ENCODE measurements at places on chromosomes 6 and 20.
A peak's percentile ranks its signal among the peaks of the same experiment; 100 is the strongest.

DNA sequence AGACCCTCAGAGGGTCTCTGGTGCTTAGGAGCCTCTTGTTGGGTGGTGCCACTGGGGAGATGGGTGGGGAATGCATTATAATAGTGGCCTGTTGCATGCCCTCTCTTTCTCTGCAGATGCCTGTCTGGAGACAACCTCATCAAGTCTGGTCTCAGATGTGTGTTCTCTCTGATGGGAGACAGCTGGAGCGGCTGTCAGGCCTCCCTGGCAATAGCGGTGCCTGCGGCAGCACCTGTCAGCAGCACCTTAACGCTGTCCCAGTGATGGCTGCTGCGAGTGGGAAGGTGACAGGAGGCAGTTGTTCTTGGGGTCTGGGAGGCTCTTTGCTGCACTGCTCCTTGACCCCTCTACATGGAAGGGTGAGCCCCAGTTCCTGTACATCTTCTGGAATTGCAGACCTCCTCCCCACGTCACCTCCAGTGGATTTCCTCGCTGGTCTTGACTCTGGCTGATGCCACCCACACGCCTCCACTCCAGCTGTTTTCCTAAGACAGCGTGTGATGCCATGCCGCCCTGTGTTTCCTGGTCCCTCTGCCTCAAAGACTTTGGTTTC is 63.3 kb upstream of the BLCAP start:
- DNase-seq, result no peak

- DNase-seq, result no peak
Observed at GRCh38 chr6:2875359-2876191, 27.5 kb downstream of the SERPINB9 start.

- no peak for DNase-seq
Observed at GRCh38 chr6:169841251-169841650, 89.8 kb downstream of the ERMARD start.

- DNase-seq, result no peak
Observed at GRCh38 chr6:111329882-111330633, 153.0 kb downstream of the REV3L start.

- DNase-seq, result no peak
Observed at GRCh38 chr6:3534599-3534998, 77.7 kb upstream of the SLC22A23 start.

DNA sequence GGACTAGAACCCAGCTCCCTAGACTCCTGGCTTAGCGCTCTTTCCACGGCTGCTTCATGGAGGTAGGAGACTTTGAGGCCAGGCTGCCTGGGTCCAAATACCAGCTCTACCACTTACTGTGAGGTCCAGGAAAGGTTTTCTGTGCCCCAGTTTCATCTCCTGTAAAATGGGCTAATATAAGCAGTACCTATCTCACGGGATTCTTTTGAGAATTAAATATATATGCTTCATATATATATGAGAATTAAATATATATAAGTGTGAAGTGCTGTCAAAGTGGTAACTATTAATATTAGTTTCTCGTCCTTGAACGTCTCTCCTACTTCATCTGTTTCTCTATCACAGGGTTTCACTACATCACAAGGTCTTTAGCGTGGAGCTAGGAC is 10.2 kb upstream of the LY6G5C start:
- no peak for DNase-seq

GRCh38 chr20:61460261-61461052 is 208.4 kb downstream of the CDH4 start:
- no peak for DNase-seq

DNA sequence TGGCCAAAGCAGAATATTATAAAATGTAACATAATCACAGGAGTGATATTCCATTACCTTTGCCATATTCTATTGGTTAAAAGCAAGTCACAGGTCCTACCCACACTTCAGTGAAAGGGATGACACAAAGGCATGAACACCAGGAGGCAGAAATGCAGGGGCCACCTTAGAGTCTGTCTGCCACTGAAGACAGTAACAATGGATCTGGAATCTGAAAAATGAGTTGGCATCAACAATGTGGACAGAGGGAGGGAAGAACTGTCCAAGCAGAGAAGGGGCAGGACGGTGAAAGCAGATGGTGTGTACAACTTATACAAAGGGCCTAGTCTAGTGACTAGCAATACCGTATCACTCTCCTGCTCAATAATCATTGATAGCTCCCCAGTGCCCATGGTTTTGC is 6.6 kb upstream of the LPIN3 start:
- DNase-seq, result no peak

DNA sequence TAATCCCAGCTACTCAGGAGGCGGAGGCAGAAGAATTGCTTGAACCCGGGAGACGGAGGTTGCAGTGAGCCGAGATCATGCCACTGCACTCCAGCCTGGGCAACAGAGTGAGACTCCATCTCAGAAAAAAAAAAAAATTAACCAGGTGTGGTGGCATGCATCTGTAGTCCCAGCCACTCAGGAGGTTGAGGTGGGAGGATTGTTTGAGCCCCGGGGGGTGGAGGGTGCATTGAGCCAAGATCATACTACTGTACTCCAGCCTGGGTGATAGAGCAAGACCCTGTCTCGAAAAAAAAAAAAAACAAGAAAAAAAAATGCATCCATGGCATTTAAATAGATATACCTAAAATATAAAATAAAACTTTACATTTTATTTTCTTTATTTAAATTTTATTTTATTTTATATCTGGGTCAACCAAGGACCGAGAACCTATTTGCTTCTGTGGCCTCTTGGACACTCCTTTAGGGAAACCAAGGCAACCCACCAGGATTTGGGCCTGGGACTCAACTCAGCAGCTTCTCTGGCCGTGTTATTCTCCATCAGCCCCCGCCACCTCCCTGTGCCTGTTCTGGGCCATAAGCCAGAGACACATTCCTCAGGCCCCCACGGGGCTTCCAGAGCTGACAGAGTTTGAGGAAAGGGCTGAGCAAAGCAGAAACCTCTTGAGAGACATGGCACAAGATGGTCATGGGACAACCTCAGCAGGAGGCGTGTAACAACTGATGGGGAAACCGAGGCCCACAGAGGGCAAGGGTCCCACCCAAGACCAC is 6.2 kb downstream of the SNTA1 start:
- DNase-seq, result no peak

- DNase-seq, result no peak
Observed at GRCh38 chr20:41784209-41784958, 166.2 kb upstream of the CHD6 start.

DNA sequence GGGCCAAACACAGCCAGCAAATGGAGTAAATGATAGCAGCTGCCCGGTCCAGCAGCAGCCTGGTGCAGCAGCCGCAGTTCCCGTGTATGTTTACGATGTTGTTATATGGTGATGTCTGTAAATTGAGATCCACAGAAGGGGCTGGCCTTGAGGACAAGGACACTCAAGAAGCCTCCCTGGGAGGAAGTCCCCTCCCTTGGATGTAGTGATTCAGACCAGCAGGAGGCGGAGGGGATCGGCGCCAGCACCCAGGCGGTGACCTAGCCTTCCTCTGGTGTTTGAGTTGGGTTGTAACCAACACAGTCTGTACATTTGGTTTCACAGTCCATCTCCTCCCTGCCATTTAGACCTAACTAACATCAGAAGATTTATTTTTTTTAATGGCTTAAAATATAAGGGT is 187.8 kb downstream of the SYNDIG1 start:
- peak; percentile 21 for DNase-seq

DNA sequence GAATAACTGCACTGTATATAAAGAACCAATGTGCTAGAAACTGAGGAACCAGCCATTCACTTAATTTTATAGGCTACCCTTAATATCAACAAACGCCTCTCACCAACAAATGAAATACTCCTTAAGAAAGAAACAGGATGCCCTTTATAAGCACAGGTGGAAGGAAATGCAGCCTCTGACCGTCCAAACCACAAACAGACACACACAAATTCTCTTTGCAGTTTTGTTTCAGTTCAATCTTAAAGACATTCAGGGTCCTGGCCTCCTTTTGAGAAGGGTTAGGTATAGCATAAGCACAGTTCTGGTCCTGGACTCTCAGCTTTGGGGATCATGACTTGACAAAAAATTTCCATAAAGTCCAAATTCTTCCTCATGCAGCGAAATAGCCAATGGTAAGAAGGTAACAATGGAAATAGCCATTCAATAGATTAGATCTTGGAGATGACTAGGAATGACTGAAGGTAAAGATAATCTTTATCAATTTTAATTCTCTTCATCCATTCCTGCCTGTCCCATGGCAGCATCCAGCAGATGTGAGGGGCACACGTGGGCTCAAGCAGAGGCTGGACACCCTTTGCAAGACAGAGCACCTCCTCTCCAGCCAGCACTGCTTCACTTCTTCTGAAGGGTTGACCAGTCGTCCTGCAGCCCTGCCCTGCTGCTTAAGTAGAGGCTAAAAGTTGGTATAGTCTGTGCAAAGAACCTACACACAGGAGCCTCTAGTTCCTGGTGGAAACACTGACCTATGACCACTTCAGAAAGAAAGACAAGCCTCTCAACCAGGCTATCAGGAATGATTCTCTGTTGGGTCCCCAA is 123.9 kb downstream of the CD83 start:
- no peak for DNase-seq

- no peak for DNase-seq
Observed at GRCh38 chr20:39935901-39936300, 753.1 kb downstream of the MAFB start.

- no peak for DNase-seq
Observed at GRCh38 chr6:150315626-150316025, 53.2 kb upstream of the IYD start.

- no peak for DNase-seq
Observed at GRCh38 chr6:157558049-157558448, 177.1 kb downstream of the ZDHHC14 start.

- DNase-seq, result no peak
Observed at GRCh38 chr6:150426198-150426597, 57.4 kb downstream of the IYD start.

- DNase-seq, result no peak
Observed at GRCh38 chr20:6868861-6869260, 101.4 kb downstream of the BMP2 start.

DNA sequence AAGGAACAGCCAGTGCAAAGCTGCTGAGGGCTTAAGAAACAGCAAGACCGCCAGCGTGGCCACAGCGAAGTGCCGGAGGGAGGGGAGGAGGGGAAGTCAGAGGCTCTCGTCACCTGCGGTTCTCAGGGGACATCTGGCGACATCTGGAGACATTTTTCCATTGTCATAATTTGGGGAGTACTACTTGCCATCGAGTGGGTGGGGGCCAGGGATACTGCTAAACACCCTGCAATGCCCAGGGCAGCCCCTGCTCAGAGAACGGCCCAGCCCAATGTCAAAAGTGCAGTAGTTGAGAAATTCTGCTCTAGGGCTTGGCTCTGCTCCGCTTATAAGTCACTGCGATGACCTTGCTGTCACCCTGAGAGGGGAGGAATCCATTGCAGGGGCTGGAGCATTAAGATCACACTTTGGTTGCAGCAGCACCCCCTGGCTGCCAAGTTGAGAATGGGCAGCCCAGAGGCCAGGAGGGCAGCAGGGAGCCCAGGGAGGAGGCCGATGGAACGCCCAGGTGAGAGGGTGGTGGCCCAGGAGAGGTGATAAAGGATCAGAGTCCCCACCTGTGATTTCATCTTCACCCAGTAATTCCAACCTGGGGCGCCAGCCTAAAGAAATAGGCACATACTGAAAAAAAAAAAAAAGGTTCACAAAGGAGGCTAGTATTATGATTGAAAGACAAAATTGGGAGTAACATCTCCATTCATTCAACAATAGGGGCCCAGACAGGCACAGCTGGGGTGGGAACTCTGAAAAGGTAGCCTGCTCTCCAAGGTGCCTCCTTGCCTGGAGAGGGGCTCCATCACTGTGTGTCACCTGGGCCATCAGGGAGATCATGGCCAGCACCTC is 218.2 kb downstream of the BMP7 start:
- peak; percentile 90 for DNase-seq

GRCh38 chr6:131755597-131755996 is 44.8 kb upstream of the CTAGE9 start:
- no peak for DNase-seq

DNA sequence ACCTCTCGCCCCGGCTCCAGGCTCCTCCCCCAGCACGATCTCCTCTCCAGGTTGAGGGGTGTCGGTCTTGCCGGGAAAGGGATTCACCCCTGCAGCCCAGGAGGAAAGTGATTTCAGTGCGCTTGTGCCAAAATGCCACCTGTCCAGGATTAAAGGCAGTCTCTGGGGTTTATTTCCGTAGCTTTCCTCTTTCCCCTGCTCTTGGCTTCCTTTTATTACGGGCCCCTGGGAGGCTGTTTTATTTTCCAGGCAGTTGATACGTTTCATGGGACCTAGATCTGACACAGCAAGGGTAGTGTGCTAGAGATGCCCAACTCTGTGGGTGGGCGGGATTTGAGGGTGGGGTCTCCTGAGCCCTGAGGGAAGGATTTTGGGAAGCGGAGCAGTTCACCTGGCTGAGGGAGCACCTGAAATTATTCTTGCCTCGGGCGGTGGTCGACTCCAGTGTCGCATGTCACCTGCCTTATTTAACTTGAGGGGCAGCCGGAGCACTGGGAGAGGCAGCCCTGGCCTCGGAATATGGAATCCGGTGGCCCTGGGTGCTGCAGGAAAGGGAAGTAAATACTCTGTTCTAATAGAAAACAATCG is 9.5 kb upstream of the NKX2-2 start:
- no peak for DNase-seq

DNA sequence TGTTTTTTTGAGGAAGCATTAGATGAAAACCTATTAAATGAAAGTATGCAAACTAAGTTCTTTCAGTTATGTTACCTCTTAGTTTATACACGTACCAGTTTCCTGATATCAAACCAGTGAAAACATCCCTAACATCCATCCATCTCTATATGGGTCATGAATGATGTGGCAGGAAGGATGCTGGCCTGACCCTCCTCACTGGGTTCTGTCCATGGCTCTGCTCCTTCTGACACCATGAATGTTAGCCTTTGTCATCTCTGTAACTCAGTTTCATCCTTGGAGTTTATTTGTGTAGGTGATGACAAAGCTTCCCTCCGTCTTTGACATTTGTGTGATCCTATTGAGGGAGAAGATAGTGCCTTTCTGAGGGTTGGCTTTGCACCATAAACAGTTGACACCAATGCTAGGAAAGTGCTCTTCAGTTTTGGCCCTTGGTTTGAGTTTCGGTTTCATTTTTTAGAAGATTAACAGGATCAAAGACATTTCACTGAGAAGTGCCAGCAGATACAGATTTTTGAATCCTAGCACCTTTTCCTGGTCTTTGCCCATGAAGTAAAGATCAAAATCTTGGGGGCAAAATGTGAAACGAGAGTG is 72.0 kb upstream of the SCGN start:
- no peak for DNase-seq

DNA sequence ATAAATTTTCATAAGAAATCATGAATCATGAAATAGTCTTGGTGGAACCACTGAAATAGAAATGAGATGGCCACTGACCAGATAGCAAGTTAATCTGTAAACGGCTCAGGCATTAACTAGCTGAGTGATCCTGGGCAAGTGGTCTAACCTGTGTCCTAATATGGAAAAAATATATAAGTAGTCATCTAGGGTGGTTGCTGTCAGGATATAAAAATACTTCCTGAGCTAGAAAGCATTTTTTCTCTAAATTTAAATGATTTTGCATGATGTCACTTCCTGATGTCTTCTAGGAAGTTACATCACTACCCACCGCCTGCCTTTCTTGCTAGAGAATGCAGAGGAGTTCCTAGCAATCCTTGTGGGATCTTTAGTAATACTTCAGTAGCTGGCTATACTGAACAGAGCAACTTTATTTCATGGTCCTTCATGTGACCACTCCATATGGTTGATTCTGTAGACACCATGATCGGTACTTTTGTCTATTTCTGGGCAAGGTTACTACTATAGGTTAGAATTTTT is 228.1 kb upstream of the CEP162 start:
- peak; percentile 4 for DNase-seq

GRCh38 chr6:38198219-38198618 is 378.7 kb downstream of the ZFAND3 start:
- DNase-seq, result no peak
